ENCODE measurements at places on chromosomes 5 and 9.

DNA sequence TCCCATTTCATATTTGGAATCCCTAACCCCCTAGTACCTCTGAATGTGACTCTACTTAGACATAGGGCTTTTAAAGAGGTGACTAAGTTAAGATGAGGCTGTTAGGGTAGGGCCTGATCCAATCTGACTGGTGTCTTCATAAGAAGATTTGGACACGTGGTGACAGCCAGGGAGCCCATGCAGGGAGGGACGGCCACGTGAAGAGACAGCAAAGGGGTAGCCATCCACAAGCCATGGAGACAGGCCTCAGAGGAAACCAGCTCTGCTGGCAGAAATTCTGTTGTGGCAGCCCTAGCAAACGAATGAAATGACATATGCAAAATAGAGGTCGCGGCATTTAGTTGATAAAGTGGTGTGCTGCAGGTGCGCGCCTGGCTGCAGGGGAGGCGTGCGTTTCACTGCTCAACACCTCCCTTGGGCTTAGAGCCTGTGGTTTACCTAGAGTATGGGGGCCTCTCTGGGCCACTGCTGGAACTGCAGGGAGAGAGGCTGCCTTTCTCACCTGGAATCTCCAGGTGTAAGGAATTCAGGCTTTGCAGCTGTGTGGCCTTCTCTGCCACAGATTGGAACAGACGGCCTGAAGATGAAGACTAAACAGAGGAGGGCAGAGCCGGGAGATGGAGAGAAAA, 7.1 kb upstream of the AFAP1L1 start:
- peak; percentile 11 for DNase-seq

DNA sequence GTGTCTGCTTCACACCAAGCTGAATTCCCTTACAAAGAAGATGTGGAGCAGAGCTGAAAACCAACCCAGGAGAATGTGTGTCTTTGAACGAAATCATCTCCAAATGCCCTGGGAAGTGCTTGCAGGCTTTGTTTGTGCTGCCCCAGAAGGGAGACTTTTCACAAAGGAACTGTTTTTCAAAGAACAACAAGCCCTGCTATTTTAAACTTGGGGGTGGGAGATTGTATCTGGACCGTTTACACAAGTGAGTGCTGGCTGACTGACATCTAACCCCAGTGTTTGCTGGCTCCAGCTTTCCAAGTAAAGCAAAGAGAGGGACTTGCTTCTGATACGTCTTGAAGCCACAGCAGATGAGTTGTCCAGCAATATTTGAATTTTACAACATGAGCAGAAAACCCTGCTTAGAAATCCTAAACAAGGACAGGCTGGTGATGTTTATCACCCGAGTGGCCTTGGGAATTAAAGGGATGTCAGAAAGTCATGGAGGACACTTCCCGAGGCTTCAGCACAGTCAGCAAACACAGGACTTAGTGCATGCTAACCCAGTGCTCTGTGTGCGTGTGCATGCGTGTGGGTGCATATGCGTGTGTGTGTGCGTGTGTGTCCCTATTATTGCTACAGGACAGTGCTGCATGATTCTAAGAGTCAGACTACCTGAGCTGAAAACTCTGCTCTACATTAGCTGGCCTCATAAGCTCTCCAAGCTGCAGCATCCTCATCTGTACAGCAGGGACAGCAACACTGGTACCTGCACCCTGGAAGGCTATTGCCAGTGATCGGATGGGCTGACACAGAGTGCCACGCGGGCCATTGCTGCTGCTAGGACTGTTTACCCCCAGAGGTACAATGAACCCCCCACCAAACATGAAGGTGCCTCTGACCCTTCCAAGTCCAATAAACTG, 1.4 kb downstream of the ADAMTS12 start:
- DNase-seq, result no peak

DNA sequence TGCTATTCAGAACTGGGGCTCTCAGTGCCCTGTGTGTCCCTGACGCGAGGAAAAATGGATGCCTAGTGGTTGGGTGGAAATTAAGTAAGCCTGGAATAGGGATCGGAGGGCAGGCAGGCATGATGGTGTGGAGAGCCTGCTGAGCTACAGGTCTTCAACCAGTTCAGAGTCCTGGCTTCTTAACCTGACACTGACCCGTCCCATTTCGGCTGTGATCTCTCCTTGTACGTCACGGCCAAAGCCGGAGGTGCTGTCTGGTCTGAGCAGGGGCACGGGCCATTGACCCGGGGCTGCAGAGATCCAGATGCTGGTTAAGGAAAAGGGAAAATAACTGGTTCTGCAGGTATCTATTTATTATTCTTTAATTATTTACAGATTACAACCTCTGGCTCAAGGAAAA, 27.9 kb downstream of the RHOBTB3 start:
- no peak for DNase-seq

DNA sequence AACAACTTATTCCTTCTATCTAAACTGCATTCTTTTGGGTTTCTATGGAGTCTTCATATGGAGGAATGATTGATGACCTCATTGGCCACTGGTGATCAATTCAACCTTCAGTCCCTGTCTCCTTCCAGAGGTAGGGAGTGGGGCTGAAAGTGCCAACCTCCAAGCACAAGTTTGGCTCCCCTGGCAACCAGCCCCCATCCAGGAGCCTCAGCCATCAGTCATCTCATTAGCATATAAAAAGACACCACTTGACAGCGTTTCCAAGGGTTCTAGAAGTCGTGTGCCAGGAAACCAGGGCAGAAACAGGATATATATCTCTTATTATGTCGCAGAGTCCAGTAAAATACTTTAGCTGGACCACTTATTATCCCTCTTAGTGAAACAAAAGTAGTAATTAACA, 9.8 kb downstream of the SLC31A2 start:
- DNase-seq, result no peak

- DNase-seq, result no peak
Observed at GRCh38 chr5:179342577-179342976, 2.7 kb downstream of the ADAMTS2 start.

- no peak for DNase-seq
Observed at GRCh38 chr5:8907168-8907868, 638.6 kb downstream of the SEMA5A start.

GRCh38 chr5:146176805-146177204, 5.6 kb downstream of the LARS1 start:
- no peak for DNase-seq

GRCh38 chr9:133353548-133353947, 2.7 kb downstream of the SURF1 start:
- DNase-seq, result no peak

DNA sequence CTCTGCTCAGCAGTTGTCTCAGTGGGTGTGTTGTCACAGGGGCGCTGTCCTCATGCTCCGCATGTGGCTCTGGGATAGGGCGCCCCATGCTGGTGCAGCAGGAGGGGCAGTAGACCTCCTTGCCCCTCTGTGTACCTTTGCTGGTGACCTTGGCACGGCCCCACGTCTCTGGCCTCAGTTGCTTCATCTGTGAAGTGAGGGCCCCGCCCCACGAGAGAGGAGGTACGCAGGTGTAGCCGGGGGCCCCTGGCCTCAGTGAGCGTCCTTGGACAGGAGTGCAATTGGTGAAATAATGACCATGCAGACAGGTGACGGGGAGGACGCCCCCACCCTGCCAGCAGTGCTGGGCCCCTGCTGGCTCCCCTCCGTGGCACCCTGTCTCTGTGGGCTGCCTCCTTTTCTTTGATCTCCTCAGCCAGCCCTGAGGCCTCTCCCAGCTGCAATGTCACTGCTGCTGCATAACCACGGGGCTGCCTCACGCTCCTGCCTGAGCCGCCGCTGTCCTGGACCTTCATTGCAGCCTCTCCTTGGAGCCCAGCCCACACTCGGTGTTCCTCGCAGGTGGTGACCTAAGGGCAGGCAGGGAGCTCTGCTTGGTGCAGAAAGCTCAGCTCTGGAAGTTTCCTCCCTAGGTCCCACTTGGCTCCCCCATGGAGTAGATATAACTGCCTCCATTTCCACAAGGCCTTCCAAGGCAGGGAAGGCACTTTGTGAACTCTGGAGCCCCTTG, 57.3 kb downstream of the PHF2 start:
- DNase-seq, result no peak

GRCh38 chr9:127303830-127304229, 39.3 kb downstream of the GARNL3 start:
- no peak for DNase-seq

- no peak for DNase-seq
Observed at GRCh38 chr9:98150721-98151120, 31.7 kb upstream of the TRIM14 start.

- DNase-seq, result no peak
Observed at GRCh38 chr9:37564916-37565315, 11.3 kb downstream of the FBXO10 start.

DNA sequence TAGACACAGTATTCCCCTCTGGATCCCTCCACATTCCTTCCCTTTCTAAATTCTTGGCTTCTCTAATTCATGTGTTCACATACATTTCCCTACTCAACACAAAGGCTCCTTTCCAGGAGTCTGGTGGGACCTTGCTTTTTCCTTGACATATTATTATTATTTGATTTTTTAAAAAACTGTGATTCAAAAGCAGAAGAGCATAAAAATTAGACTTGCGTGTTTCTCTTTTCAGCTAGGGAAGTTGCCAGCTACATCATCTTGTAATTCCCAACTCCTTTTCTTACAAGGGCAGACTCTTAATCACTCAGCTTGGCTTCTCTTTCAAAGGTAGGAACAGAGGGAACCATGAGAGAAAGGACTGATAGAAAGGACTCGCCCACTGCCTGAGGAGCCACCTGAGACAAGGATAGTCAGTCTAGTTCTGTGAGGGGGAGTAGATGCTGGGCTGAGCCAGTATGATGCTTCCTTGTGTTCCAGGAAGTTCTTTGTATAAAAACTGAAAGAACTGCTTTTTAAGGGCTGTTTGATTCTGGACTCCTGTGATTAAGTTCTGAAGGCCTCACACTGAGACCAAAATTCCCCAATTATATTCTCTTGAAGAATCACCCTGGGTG, 51.0 kb upstream of the DPYSL3 start:
- DNase-seq, result no peak

DNA sequence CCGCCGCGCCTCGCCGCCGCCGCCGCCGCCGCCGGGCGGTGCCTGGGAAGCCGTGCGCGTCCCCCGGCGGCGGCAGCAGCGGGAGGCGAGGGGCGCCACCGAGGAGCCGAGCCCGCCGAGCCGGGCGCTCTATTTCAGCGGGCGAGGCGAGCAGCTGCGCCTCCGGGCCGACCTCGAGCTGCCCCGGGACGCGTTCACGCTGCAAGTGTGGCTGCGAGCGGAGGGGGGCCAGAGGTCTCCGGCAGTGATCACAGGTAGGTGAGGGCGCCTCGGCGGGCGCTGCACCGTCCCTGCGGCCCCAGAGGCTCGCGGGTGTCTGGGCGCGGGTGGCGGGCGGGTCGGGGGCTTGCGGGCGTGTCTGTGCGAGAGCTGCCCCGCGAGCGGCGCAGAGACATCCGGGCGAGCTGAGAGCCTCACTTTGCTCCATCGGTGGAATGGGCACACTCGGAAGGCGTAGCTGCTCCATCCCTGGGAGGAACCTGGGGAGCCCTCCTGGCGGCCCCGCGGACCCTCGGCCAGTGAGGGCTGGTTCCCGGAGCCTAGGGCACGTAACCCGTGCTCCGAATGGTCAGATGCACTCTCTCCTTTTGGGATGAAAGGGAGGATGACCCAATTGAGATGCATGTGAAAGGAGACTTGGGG, 864 bp downstream of the PAPPA start:
- no peak for DNase-seq

DNA sequence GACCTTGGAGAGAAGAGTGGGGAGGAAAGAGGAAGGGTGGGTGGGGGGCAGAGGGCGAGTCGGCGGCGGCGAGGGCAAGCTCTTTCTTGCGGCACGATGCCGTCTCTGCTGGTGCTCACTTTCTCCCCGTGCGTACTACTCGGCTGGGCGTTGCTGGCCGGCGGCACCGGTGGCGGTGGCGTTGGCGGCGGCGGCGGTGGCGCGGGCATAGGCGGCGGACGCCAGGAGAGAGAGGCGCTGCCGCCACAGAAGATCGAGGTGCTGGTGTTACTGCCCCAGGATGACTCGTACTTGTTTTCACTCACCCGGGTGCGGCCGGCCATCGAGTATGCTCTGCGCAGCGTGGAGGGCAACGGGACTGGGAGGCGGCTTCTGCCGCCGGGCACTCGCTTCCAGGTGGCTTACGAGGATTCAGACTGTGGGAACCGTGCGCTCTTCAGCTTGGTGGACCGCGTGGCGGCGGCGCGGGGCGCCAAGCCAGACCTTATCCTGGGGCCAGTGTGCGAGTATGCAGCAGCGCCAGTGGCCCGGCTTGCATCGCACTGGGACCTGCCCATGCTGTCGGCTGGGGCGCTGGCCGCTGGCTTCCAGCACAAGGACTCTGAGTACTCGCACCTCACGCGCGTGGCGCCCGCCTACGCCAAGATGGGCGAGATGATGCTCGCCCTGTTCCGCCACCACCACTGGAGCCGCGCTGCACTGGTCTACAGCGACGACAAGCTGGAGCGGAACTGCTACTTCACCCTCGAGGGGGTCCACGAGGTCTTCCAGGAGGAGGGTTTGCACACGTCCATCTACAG, 760 bp downstream of the NPR3 start:
- DNase-seq, result peak; percentile 56
